ENCODE measurements at places on chromosomes 7 and 10. TPM values are rescaled to one million over a fixed set of nuclear protein-coding genes. Genes with fewer than 3 reads are reported as not detected.

The FAM25G gene
- total RNA-seq: not detected

DNA sequence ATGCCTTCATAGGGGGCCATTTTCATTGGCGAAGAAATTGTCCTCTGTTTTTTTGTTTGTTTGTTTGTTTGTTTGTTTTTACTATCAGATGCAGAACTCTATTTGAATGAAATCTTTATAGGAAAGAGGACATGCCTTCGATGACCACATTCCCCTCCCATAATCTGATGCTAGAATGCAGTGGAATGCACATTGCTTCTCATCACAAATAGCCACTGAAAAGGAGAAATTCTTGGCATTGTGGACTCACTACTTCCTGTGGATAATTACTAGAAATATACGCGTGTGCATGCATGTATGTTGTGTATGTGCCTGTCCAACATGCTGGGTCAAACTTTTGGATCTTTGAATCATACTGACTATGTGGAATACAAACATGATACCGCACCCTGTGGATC, 70.5 kb upstream of the SFMBT2 start:
- no peaks in the 10 kb centered on the region for H3K4me1 ChIP-seq
- no peak for DNase-seq
- no peak overlapping the region for H3K4me3 ChIP-seq

The SPDYE9 gene
- not detected for total RNA-seq

The ASZ1 gene
- total RNA-seq: not detected

DNA sequence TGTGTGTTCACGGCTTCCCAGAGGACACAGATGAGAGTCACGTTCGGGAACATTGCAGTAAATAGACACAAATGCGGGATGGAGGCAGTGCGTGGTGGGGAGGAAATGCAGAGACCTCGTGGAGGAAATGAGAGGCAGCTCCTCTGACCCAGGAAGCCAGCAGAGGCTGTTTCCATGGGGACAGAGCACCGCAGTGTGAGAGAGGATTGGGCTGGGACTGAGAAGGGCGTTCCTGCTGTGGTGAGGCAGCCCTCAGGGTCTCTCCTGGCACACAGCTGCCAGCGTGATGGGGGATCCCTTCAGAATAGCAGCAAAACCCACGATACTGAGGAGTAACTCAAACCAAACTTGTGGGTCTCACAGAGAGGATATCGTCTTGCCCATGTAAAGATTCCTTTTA, 21.7 kb upstream of the BHLHA15 start:
- DNase-seq: no peak
- H3K27me3 ChIP-seq: no peaks in the 10 kb centered on the region
- H3K27ac ChIP-seq: no peak overlapping the region
- no peaks in the 10 kb centered on the region for H3K4me1 ChIP-seq

The ENTPD1 gene
- total RNA-seq: 4.5 TPM

DNA sequence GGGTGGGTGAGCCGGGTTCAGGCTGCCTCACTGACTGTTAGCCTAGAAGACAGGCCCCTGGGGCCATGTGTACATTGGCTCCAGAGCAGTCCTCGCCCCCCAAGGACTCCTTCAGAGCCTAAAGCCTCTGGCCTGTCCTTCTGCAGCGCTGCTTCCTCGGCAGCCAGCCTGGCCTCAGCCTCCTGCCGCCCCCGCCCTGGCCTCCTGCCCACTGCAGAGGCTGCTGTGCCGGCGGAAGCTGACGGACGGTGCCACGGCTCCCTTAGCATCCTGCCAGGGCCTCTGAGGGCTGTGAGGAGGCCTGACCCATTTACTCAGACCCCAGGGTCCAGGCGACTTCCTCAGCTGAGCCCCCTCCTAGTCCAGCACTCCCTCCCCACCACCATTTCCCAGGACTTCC, 4.9 kb downstream of the SRRM3 start:
- peaks cover 71% of the 10 kb centered on the region for H3K27me3 ChIP-seq
- H3K4me3 ChIP-seq: no peak overlapping the region

DNA sequence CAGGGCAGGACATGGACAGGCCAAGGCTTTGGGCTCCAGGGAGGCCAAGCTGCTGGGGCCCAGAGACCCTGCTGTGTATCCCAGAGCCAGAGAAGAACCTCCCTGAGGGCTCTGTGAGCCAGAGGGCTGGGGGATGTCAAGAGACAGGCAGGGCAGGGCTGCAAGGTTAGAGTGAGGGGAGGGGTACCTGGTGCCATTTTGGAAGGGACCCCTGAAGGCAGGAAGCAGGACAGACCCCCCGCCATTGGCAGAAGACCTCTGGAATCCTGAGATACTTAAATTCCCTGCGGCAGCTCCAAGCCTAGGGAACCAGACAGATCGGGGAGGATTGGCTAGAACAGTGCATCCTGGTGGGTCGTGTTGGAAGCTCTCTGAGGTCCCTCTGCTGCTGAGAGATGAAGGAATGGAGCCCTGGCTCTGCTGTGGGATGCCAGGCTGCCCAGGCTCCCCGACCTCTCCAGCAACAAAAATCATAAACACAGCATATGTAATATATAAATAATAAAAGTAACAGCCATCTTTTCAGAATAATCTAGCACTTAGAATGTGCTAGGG, 75.0 kb downstream of the LHPP start:
- DNase-seq: no peak
- no peaks in the 10 kb centered on the region for H3K27me3 ChIP-seq
- peak overlapping the region; percentile 54 for H3K27ac ChIP-seq
- H3K36me3 ChIP-seq: no peaks in the 10 kb centered on the region
- H3K4me3 ChIP-seq: no peak overlapping the region
- H3K4me1 ChIP-seq: peaks cover 8% of the 10 kb centered on the region

The CNPY1 gene
- 0.18 TPM for total RNA-seq

- no peak for DNase-seq
- H3K36me3 ChIP-seq: no peaks in the 10 kb centered on the region
- H3K27ac ChIP-seq: no peak overlapping the region
- H3K4me1 ChIP-seq: no peaks in the 10 kb centered on the region
Observed at GRCh38 chr10:31081937-31082840, 50.5 kb upstream of the ZNF438 start.

- H3K27ac ChIP-seq: peak overlapping the region; percentile 66
- no peak for DNase-seq
- no peaks in the 10 kb centered on the region for H3K27me3 ChIP-seq
- no peak overlapping the region for H3K4me3 ChIP-seq
Observed at GRCh38 chr7:66267249-66267648, 62.1 kb downstream of the TPST1 start.

GRCh38 chr10:133394064-133394663, at the start of gene MTG1:
Gene MTG1 (plus strand): TSS chr10:133394157. CDS start chr10:133394221, 64 bp downstream.
- H3K4me3 ChIP-seq: peak within 1 kb of the TSS; percentile 92
- H3K27me3 ChIP-seq: no peaks in the 10 kb centered on the region
- peak within 1 kb of the TSS; percentile 88 for H3K27ac ChIP-seq
- H3K4me1 ChIP-seq: peaks cover 22% of the 10 kb centered on the region
- DNase-seq: peak; percentile 99

The TWIST1 gene
- not detected for total RNA-seq

The CUL1 gene
- total RNA-seq: 56.4 TPM

The FBXO24 gene
- 0.43 TPM for total RNA-seq

DNA sequence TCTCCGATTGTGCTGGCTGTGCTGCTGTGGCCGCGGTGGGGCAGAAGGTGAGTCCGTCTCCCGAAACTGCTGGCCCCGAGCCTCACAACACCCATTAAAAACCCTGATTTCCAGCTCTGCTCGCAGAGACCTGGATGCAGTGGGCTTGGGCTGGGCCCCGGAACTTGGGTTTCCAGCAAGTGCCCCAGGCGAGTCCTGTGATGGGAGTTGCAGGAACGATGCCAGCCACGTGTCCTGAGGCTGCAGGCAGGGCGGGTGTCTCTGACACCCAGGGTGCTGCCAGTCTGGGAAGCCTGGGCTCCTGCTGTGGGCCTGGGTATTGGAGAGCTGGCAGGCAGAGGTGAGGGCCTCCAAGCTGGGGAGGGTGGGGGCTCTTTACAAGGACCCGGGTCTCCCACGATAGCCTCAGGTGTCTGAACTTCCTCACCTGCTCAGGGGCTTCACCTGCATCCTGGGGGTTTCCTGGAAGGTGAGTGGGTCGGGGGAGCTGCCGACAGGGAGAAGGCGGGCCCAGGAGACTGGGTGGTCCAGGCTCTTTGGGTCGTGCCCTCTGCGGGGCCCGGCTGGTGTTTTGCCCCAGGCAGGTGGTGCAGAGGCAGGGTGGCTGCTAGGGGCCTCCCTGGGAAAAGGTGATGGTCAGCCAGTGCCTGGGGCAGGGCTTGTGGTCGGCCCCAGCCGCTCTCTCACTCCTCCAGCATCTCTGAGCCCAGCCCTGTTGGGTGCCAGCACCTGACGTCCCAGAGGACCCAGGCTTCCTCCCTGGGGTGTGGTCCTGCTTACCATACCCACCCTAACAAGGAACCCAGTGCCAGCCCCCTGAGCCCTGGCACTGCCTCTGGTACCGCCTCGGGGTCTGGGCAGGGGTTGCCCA, 180.3 kb downstream of the DNAJB6 start:
- no peaks in the 10 kb centered on the region for H3K27me3 ChIP-seq
- H3K4me1 ChIP-seq: no peaks in the 10 kb centered on the region
- H3K27ac ChIP-seq: no peak overlapping the region
- H3K36me3 ChIP-seq: no peaks in the 10 kb centered on the region
- no peak for DNase-seq

The ACBD5 gene
- 14.5 TPM for total RNA-seq

The PRKG1 gene
- 46.3 TPM for total RNA-seq

The FAM25C gene
- total RNA-seq: not detected

- no peak for DNase-seq
- no peaks in the 10 kb centered on the region for H3K27me3 ChIP-seq
- peaks cover 27% of the 10 kb centered on the region for H3K4me1 ChIP-seq
- peak overlapping the region; percentile 73 for H3K27ac ChIP-seq
- H3K36me3 ChIP-seq: no peaks in the 10 kb centered on the region
Observed at GRCh38 chr10:124561206-124561605, 99.6 kb downstream of the LHPP start.

DNA sequence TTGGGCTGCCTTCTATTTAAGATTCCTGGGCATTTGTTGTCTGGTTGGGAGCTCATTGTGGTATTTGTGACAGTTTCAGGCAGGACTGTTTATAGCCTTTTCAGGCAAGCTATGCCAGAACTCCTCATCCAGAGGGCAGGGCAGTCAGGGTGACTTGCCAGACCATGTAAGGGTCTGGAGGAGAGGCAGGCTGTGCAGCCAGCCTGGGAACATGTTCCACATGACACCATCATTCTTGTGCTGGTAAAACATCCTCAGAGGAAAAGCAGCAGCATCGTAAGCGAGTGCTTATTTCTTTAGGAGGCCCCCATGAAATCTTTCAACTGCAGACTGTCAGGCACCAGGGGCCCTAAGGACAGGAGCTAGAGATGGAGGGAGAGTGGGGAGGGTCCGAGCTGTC, 44.0 kb upstream of the SORBS1 start:
- no peaks in the 10 kb centered on the region for H3K27me3 ChIP-seq
- H3K36me3 ChIP-seq: peaks cover 57% of the 10 kb centered on the region
- peak overlapping the region; percentile 70 for H3K27ac ChIP-seq
- peak; percentile 62 for DNase-seq
- H3K4me3 ChIP-seq: no peak overlapping the region

The LEP gene
- not detected for total RNA-seq

The MKI67 gene
- 5.9 TPM for total RNA-seq

DNA sequence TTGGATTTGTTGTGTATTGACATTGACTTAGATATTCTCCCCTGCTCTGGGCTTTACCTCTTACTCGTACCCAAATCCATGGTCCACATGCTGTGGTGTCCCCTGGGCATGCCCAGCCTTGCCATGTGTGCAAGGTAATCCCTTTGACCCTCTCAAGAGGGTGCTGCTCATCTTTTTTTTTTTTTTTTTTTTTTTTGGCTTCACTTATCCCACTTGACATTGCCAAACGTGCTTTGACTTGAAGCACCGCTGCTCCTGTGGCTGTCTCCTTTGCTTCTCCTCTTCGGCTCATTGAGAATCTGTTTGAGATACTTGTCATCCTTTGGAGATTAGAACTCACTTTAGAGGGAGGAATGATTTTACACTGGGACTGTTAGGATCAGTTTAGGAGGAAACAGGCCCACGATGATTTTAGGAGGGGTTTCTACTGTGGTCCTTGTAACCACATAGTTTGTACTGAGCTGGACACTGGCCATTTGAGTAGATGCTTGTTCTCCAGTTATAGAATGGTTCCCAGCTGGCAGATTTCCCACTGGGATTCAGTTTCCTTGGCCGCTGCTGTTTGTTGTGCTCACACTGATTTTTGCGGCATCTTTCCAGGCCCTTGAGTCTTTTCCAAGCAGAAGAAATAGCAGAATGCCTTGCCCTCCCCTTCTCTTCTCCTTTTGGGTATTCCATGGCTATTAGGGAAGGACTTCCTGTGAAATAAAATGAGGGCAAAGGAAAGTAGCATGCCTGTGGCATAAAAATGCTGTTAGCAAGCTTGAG, 184.8 kb downstream of the AUTS2 start:
- H3K27me3 ChIP-seq: no peaks in the 10 kb centered on the region
- peaks cover 2% of the 10 kb centered on the region for H3K4me1 ChIP-seq
- no peaks in the 10 kb centered on the region for H3K36me3 ChIP-seq
- H3K27ac ChIP-seq: no peak overlapping the region
- no peak for DNase-seq

GRCh38 chr7:94561841-94562514, 52.4 kb downstream of the CASD1 start:
- no peaks in the 10 kb centered on the region for H3K36me3 ChIP-seq
- DNase-seq: no peak
- H3K4me1 ChIP-seq: no peaks in the 10 kb centered on the region
- H3K27me3 ChIP-seq: no peaks in the 10 kb centered on the region
- H3K27ac ChIP-seq: no peak overlapping the region

The HOXA4 gene
- 0.55 TPM for total RNA-seq

The SNCG gene
- total RNA-seq: 3.8 TPM

The EPHA1 gene
- 5.3 TPM for total RNA-seq

The PNLIPRP3 gene
- not detected for total RNA-seq

DNA sequence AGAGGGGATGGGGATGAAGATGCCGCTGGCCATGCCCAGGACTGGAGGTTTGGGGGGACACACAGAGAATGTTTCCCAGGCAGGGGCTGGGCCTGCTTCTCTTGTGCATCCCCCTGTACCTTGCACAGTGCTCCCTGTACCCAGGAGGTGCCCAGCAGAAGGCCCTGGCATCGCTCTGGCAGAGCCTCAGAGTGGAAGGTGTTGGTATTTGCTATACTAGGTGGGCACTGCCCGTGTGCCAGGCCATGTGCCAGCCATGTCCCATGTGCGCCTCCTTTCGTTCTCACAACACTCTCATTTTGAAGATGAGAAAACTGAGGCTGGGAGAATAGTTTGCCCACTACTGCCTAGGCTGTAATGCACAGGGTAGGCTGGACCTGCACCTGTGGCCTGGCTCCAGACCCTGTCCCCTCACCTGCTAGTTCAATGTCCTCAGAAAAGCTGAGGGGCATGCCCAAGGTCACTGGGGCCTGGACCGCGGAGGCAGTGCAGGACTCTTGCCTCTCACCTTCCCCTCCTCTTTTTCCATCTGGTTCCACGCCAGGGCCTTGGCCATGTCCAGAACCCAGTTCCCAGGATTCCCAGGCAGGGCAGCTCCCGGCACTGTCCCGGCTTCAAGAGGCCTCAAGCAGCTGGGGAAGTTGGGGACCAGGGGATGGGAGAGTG, 64.7 kb downstream of the GOLGA7B start:
- no peak for DNase-seq
- H3K36me3 ChIP-seq: no peaks in the 10 kb centered on the region
- H3K27ac ChIP-seq: no peak overlapping the region
- peaks cover 57% of the 10 kb centered on the region for H3K27me3 ChIP-seq
- H3K4me1 ChIP-seq: peaks cover 4% of the 10 kb centered on the region
- no peak overlapping the region for H3K4me3 ChIP-seq

The DOCK1 gene
- total RNA-seq: 40.0 TPM

- no peaks in the 10 kb centered on the region for H3K27me3 ChIP-seq
- H3K4me1 ChIP-seq: no peaks in the 10 kb centered on the region
- no peak for DNase-seq
- no peak overlapping the region for H3K27ac ChIP-seq
Observed at GRCh38 chr10:31515819-31516402, 196.9 kb downstream of the ZEB1 start.

The GIMAP6 gene
- total RNA-seq: 0.89 TPM

- no peaks in the 10 kb centered on the region for H3K27me3 ChIP-seq
- peaks cover 8% of the 10 kb centered on the region for H3K4me1 ChIP-seq
- no peak overlapping the region for H3K4me3 ChIP-seq
- peaks cover 61% of the 10 kb centered on the region for H3K36me3 ChIP-seq
- no peak overlapping the region for H3K27ac ChIP-seq
Observed at GRCh38 chr10:75175046-75175445, 35.5 kb upstream of the VDAC2 start.
